ENCODE measurements at places on chromosomes 2 and 18.

GRCh38 chr18:48490641-48491293, 48.1 kb upstream of the CTIF start:
- no peak for DNase-seq

- no peak for DNase-seq
Observed at GRCh38 chr2:227570615-227571014, 28.1 kb upstream of the SCYGR2 start.

GRCh38 chr18:35494251-35495220, 3.2 kb downstream of the INO80C start:
- no peak for DNase-seq

DNA sequence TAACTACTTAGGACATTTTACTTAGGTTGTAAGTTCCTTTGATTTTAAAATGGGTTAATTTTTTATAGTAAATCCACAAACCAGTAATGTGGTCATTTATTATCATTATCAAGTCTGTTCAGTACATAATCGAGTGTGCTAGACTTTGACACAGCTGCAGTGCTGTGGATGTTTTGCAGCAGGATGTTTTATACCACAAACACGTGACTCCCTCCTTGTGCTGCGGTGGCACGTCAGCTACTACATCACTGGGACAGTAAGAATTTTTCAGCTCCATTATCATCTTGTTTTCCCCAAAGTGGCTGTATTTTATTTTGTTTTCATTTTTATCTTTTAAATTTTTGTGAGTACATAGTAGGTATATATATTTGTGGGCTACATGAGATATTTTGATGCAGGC, 70.0 kb downstream of the ATP9B start:
- DNase-seq, result no peak

DNA sequence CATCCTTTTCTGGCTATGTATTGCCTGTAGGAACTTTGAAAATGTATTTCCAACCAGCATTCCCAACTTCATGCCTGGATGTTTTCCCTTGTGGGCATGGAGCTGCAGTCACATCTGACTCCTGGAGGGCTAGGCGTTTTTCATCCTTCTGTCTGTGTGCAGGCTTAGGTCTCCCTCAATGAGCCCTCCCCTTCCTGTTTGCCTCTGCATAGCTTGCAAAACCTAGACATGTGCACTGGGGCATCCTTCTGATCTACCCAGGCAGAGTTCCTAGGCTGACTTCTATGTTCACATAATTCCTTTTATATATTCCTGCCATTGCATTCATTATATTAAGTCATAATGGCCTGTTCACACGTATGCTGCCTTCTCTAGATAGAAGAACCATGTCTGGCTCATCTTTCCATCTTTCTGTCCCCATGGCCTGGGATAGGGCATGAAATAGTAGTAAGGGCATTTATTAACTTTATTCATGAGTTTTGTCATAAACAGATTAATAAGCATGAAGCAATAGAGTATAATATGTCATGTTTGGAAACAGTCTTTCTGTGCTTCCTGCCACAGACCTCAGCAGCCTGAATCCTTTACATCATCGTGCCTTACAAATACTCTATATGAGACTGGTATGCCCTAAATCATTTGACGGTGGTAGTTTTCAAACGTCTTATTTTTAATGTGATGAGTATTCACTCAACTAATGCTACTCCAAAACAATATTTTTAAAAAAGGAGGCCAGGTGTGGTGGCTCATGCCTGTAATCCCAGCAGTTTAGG, 195.6 kb downstream of the TGIF1 start:
- no peak for DNase-seq

DNA sequence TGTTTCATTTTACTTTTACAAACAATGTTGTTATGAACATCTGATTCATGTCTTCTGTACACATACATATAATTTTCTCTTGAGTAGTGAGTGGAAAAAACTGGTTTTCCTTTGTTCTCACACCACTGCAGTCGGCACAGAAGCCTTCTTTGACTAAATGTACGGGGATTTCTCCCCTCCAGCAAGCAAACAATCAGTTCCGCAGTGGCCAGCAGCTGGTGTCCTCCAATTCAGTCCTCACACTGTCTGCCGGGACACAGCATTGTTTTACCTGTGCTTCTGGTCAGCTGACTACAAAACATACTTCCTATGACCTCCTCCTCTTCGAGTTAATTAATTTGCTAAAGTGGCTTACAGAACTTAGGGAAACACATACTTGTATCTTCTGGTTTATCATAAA, 202.8 kb downstream of the WDR7 start:
- DNase-seq, result no peak

GRCh38 chr2:11711751-11712150, 34.7 kb upstream of the LPIN1 start:
- DNase-seq, result no peak

GRCh38 chr2:102313025-102313424, 1.7 kb downstream of the IL1RL1 start:
- no peak for DNase-seq

GRCh38 chr2:48110492-48110891, 204.2 kb upstream of the FBXO11 start:
- DNase-seq, result no peak

DNA sequence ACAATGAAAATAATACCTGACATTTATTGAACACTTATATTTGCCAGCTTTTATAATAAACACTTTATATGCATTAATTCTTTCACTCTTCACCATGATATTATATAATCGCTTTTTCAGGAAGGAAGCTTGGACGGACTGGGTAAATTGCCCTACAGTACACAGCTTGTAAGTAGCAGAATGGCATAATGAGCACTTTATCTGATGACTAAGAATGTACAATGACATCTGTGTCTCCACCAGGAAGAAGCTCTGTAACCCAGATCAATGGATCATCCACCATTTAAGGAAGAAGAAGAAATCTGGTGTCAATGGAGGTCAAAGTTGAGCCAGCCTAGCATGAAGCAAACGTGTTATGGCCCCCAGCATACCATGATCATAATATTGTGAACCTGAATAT, 444.0 kb upstream of the SPHKAP start:
- no peak for DNase-seq

- DNase-seq, result peak; percentile 35
Observed at GRCh38 chr18:50727721-50728471, 91.9 kb downstream of the MRO start.

GRCh38 chr2:205836477-205837221, 154.3 kb downstream of the NRP2 start:
- DNase-seq, result no peak

DNA sequence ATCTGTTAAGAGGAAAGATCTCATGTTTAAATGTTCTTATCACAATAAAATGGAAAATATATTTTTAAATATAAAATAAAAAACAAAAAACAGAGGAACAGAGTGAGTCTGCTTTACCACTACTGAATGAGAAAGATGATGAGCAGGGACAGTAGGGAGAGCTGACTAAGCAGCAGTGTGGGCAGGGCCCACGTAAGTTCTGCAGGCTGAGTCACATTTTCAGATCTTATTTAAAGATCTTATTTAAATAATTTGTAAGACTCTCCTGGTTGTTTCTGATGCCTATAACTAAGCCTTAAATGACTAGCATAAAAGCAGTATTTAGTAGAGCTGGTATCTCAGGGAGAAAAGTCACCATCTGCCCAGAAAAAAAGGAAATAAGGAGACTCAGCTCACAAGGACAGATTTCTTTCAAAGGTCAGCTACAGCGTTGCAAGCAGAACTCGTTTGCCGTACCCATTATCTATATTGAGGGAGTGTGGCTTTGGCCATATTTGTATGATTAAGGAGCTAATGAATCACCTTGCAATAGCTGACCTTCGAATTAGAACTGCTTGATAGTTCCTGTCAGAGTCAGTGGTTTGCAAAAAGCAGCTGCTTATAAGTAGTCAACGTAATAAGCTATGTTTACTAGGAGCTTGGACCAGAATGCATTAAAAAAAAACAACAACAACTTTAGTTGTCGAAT, 322.1 kb upstream of the CHAC2 start:
- no peak for DNase-seq

DNA sequence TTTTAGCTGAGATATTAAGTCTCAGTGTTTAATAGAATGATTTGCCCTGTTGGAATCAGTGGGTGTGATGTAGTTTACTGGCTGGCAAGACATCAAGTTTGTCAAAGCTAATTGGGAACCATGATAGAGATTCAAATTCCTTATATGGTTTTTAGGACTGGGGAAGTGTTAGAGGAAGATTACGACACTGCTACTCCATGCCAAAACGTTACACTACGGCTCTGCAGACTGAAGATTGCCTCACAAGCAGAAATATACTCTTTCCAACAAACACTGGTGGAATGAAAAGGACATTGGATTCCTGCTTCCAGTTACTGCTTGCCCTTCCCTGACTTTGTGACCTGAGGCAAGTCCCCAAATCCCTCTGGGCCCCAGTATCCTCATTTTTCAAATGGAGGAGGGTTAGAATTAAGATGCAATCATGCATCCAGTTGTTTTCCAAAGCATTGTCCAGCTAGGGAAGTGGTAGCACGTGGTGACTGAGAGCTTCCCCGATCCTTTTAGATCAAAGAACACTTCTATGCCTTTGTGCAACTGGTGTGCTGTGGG, 147.6 kb downstream of the CDC42EP3 start:
- DNase-seq, result no peak

DNA sequence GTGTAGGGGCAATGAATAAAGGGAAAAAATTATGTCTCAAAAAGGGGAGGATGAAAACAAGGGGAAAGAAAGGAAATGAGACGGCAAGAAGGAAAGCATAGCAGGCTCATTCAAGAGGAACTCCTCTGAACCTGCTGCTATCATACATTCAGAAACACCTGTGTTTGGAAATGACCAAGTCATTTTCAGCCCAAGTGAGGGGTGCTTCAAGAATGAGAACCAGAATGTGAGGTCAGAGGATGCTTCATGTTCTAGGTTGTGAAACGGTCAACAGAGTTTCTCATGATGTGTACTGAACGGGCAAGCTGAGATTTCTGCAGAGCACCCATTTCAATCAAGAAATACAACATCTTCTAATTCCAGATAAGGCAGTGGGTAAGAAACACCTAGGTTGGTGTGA, 1367.2 kb upstream of the CELF4 start:
- DNase-seq, result no peak

GRCh38 chr2:232505856-232506255, 14.3 kb upstream of the PRSS56 start:
- no peak for DNase-seq

- DNase-seq, result no peak
Observed at GRCh38 chr2:164127971-164128527, 392.2 kb upstream of the FIGN start.

GRCh38 chr18:76558881-76559667, 64.0 kb upstream of the ZNF516 start:
- DNase-seq, result no peak

DNA sequence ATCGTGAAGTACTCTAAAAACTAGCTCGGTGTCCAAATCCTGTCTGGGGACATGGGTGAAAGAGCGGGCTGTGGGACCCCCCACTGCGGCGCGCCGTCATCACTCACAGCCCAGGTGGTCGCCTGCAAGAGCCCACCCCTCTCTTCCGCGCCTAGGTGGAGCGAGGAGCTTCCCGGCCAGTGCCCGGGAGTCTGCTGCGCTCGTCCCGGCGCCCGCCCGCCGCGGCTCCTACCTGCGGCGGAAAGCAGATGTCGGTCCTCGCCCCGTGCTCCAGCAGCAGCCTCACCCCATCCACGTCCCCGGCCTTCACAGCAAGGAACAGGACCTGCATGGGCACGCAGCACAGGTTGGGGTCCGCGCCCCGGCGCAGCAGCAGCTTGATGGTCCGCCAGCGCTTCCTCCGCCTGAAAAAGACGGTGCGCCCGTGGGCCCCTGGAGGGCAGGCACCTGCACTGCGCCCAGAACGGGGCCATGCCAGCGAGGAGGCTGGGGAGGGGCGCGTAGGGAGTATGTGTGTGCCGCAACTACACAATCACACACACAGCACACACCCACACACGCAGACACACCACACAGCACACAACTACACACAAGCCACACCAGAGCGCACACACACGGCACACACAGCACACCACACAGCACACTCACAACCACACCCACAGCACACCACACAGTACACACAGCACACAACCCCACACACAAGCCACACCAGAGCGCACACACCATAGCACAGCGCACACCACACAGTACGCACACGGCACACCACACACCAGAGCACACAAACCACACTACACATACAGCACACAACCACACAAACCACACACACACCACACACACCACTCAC, 37.4 kb downstream of the ANKMY1 start:
- peak; percentile 28 for DNase-seq

DNA sequence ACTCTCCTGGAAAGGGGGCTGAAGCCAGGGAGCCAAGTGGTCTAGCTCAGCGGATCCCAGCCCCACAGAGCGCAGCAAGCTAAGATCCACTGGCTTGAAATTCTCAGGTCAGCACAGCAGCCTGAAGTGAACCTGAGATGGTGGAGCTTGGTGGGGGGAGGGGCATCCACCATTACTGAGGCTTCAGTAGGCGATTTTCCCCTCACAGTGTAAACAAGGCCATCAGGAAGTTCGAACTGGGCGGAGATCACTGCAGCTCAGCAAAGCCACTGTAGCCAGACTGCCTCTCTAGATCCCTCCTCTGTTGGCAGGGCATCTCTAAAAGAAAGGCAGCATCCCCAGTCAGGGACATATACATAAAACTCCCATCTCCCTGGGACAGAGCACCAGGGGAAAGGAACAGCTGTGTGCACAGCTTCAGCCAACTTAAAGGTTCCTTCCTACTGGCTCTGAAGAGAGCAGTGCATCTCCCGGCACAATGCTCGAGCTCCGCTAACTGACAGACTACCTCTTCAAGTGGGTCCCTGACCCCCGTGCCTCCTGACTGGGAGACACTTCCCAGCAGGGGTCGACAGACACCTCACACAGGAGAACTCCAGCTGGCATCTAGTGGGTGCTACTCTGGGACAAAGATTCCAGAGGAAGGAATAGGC, 282.3 kb upstream of the EPC2 start:
- DNase-seq, result no peak

GRCh38 chr18:58252166-58252565, 208.1 kb downstream of the NEDD4L start:
- DNase-seq, result no peak

DNA sequence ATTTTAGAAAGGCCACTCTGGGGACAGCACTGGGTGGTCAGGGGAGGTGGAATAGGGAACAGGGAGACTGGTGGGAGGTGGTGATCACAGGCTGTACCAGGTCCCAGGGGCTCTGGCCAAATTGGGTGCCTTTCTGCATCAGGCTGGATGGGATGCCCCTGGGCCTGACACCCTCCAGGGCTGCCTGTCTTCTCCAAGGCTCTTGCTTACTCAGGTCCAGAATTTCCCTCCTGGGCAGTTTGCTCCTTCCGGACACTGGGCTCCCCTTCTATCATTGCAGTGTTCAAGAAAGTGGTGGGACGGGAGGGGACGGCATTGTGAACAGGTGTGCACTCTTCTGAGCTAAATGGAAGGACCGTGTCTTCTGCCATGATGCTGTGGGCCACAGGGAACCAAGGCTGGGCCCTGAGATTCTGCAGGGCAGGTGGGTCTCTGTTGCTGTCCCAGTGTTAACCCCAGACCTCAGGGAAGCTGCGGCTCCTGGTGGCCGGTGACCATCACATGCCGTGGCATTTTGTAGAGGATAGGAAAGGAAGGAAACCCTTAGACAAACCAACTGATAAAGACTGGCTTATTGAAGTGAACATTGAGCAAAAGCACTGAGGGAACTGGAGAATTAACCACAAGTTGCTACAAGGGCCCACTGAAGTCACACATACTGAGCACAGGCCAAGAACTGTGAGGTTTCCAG, 93.7 kb upstream of the HS6ST1 start:
- DNase-seq, result no peak

- DNase-seq, result no peak
Observed at GRCh38 chr2:105768961-105769452, 24.3 kb downstream of the NCK2 start.
